GM04503 (cell line): ENCODE measurements at places on chromosomes 7 and 10.
A peak's percentile ranks its signal among the peaks of the same experiment; 100 is the strongest.

DNA sequence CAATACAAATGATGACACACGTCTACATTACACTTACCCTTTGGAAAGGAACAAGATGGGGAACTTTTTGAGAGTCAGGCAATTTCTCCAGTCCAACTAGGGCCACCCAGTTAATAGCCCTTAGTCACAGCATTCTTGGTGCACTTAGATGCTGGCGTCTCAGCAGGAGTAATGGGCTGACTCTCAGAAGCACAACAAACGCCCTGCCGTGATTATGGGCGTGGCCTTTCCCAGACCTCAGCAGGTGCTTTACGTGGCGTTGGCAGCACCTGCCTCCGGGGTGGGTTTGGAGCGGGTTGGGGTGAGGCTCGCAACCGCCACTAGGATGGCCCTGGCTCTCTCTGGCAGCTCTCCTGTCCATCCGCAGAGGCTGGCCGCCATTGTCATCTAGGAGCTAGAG is 147.6 kb upstream of the SHH start:
- DNase-seq, result no peak

DNA sequence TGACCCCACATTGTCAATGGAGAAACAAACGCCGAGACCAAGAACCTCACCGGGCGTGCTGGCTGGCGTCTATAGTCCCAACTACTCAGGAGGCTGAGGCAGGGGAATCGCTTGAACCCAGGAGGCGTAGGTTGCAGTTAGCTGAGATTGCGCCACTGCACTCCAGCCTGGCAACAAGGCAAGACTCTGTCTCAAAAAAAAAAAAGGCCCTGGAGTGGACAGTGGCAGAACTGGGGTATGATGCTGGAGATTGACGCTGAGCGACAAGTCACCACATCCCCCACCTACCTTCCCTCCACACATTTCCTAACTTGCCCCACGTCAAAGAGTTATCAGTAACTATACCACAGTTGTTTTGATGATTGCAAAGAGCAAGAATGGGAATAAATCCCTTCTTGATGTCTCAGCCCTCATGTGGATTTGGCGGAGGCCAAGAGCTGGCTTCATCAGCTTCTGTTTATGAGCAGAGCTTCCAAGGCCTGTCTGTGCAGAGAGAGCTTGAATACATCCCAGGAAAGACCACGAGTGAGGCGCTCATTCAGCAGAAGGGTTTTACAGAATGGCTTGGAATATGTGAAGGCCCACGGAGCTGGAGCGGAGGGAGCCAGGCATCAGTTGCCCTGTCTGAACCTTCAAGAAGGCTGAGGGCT is 28.0 kb upstream of the TNS3 start:
- no peak for DNase-seq

DNA sequence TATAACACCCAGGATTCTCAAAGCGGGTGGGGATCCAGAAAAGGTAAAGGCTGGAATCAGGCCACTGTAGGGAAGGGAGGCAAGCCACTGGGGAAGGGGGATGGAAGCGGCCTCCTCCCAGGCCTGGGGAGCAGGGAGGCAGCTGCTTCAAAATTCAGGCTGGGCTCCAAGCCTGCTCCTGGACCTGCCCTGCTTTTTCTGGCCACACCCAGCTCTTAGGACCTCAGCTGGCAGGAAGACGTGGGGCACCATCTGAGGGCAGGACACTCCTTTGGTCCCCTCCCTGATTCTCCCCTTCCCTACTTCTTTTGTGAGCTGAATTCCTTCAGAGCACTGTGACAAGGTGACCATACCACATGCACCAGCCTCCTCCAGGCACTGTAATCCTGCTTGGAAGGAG is 4.6 kb upstream of the LBX1 start:
- no peak for DNase-seq

- DNase-seq, result no peak
Measured at GRCh38 chr10:26567351-26567721, 129.2 kb downstream of the APBB1IP start.

DNA sequence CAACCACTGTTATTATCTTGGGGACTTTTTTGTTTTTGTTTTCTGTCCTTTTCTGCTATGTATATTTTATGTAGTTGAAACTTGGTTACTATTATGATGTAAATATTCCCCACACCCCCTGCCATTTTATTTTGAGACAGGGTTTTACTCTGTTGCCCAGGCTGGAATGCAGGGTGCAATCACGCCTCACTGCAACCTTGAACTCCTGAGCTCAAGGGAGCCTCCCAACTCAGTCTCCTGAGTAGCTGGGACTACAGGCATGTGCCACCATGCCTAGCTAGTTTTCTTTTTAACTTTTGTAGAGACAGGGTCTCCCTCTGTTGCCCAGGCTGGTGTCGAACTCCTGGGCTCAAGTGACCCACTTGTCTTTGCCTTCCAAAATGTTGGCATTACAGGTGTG is 18.0 kb downstream of the GSTO2 start:
- DNase-seq, result no peak

DNA sequence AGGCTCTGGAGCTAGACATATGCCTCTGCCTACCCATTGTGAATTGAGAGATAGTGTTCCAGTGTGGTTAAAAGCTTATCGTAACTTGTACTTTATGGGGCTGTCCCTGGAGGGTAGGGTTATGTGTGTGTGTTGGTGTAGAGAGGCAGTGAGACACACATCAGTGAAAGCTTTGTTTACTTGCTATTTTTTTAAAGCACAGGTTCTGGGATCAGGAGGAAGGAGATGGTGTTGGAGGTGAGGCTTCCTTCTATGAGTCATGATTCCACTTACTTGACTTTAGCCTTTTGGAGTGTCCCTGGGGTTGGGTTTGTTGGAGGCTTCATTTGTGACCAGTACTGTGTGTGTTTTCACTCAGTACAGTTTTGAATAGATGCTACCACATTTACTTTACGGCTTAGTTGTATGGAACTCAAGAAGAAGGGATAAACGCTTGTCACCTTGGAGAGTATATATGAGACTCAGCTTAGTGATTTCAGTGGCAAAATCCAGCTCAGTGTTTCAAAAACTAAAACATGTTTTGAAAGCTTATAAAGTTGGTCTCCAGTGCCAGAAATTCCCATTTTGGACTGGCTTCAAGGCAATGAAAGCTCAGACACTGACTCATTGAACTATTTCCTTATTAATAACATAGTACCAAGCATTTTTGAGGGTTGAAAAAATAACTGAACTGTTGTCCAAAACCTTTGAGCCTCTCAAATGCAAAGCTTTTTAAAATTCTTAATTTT is 106.2 kb downstream of the PLXDC2 start:
- no peak for DNase-seq

DNA sequence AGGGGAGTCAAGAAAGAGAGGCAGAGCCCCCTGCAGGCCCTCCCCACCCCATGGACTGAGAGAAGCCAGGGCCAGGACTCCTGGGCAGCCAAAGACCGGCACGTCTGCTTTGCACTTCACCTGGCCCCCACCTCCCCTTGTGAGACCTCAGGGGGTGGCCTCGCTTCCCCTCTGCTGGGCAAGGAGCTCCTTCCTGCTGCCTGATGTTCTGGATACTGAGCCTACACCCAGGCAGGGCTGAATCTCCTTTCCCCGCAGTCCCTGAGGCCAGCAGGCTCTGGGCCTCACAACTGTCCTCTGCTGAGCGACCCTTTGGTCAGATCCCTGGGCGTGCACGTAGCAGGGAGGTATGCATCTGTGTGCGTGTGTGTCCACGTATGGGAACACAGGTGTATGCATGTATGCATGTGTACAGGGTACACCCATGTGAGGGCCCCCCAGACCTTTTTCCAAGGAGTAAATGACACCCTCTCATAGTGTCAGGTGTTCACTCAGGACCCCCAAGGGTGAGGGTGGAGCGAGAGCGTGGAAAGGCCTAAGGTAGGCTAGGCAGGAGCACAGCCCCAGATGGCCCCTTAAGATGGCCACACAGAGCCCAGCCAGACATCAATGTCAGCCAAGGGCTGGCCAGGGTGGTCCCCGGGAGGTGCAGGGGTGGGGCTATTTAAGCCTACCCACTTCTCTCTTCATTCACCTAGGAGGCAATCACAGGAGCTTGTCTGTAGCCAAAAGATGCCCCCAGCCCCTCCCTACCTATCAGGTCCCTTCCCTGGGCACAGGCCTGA is 1.9 kb upstream of the RET start:
- DNase-seq, result no peak

DNA sequence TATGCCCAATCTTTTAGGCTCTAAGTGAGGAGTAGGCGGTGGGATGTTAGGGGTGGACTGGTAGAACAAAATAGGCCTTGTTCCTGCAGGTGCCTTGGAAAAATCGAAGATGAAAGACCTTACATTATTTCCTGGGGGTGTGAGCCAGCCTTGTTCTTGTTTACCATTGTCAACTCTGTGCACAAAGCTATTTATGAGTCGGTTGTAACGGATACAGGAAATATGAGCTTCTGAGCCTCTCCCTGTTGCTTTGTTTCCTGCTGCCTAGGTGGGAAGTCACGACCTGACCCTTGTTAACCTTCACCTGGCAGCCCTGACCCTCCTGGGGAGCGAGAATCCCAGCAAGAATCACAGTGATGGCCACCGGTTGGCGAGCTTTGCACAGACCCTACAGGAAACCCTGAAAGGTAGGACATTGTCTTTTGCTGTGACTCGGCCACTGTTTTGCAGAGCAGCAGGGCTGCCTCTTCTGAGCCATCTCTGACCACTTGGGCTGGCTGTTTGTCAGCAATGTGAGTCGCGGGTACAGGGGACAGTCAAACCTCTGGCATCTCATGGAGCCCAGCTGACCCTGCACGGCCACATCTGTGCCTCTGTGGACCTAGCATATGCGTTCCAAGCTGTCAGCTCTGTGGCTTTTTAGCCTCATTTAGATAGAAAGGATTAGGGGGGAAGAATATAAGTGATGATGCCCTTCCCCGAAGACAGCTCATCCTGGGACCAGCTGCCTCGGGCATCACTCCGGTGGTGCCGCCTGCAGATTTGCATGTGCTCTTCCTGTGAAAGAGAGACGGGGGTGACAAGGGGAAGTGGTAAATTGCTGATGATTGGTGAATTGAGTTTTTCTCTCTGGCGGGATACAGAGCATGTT is 102.1 kb upstream of the ANLN start:
- no peak for DNase-seq

DNA sequence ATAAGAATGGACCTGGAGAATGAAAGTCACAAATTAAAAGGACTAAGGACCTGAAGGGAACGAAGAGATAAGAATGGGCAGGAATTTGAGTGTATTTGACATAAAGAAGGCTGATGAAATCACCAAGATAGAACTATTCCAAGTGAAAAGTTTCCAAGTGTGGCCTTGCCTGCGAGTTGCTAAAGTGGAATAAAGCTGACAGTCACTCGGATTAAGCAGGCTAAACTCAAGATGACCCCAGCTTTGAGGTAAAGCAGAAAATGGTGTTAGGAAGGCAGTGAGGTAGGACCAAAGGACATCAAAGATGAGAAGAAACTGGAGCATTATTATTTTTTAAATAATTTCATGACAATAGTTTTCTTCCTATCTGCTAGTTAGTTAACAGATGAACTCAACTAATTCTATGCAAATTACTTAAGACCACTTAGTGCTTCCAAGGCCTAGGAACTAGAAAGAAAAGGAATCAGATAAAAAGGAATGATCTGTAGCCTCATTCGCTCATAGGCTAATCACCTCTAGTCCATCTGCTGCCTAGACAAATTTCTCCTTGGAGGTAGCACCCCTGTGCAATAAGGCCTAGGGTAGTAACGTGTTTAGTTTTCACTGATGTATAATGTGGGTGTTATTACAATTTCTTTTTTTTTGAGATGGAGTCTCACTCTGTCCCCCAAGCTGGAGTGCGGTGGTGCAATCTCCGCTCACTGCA is 34.5 kb downstream of the EZH2 start:
- no peak for DNase-seq

DNA sequence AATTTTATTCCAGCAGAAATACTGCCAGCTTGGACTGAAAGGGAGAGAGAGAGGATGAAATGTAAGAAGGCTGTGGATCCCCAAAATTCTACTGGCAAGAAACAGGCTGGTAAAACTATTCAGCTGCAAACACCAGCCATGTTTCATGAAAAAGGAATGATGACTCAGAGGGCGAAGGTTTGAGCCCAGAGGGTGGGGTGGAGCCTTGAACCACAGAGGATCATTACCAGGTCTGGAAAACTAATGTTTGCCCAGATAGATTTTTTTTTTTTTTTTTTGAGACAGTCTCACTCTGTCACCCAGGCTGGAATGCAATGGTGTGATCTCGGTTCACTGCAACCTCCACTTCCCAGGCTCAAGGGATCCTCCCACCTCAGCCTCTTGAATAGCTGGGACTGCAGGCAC is 41.7 kb upstream of the NRF1 start:
- DNase-seq, result peak; percentile 88

DNA sequence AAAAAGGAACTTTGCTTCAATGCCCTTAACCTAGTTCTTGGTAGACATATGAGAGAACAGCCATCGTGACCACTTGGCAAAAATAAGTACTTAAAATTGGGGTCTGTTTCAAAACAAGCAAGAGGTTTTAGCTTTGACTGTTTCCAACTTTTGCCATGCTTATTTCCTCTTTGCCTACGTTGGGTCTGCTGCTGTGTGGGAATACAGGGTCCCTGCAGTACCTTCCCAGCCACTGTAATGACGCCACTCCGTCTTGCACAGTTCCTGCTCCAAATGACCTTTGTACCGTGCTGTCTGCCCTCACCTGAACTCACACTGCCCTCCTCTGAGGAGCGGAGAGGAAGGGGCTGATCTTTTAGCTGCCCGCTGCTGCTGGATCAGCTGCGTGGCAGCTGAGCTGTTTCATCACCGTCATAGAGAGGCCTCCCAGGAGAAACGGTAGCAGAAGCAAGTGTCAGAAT is 133.1 kb downstream of the MAPK8 start:
- DNase-seq, result no peak

- DNase-seq, result peak; percentile 16
Measured at GRCh38 chr7:156764016-156764669, 123.6 kb downstream of the RNF32 start.

DNA sequence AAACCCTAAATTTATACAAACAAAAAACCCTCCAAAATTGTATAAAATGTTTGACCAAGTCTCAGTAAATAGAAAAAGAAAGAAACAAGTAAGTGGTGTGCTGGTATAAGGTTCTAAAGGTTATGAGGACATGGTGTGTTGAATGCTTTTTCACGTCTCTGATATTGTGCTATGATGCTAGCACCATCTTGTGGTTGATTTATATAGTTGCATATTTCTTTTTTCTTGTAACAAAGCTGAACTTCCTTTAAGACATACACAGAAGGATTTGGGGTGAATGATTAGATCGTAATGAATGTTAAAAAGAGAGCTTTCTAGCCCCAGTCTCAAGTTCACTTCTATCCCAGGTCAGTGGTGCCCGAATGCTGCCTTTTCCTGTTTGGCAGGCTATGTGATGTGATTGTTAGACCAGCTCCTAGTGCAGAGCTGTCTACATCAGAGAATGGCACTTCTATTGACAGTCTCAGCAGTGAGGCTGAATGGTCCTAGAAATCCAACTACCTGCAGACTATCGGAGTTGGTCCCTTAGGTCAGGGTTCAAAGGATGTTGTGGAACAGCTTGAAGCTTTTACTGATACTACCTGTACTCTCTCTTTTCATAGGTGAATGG is 25.0 kb downstream of the VTI1A start:
- DNase-seq, result no peak
